ENCODE measurements at places on chromosomes 4 and X.

DNA sequence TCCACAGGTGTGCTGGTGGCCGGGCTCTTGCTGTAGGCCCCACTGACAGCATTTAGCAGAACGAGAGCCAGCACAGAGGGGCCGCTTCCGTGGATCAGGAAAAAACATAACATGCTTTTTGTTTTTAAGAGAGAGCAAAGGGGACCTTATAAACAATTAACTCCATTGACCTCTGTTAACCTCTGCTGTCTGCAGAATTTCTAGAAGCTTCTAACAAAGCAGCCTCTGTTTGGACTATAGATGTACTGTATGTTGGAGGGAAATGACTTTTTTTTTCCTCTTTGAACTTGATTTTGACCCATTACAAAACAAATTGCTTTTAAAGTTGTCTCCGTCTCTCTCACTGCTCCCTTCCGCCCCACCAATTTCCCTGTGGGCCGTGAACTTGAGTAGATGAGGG lies 210.7 kb downstream of the FRAS1 start:
- DNase-seq: peak; percentile 93

- DNase-seq: peak; percentile 18
Observed at GRCh38 chr4:38902695-38903094, 35.1 kb downstream of the FAM114A1 start.

GRCh38 chr4:151948351-151949016 lies 187.7 kb upstream of the GATB start:
- DNase-seq: no peak

DNA sequence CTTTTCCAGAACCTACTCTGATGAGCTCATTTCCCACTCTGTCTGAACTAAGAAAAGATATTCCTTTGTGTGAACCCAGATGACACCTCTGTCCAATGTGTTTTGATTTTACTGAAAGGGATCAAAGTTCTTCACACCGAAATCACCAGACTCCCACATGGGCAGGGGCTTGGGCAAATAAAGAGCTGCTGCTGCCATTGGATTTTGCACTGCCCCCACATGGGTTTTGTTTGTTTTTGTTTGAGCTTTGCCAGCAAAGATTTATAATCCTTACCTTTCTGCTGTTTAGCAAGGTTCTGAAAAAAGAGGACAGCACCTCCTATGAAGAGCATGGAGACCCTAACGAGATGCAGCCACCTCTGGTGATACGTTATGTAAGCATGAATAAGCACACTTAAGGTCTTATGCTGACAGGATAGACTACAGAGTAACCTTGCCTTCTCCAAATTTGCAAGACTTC lies 44.3 kb downstream of the HSD17B13 start:
- no peak for DNase-seq

DNA sequence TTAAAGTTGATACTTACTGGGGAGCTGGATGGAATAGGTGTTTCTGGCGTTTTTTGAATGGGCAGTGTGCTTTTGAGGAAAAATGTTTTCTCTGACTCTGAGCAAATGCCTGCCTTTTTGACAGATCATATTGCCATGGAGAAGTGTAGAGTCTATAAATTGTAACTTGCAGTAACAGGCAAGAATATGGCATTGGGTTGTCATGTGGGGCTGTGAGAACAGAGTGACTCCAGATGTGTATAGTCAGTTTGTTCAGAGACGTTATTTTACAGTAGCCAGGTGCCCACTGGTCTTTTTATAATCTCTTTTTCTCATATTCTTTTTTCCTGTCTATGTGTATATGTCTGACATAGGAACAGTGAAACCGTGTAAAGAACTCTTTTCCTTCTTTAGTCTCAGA lies 40.8 kb downstream of the RAPGEF2 start:
- DNase-seq: no peak

DNA sequence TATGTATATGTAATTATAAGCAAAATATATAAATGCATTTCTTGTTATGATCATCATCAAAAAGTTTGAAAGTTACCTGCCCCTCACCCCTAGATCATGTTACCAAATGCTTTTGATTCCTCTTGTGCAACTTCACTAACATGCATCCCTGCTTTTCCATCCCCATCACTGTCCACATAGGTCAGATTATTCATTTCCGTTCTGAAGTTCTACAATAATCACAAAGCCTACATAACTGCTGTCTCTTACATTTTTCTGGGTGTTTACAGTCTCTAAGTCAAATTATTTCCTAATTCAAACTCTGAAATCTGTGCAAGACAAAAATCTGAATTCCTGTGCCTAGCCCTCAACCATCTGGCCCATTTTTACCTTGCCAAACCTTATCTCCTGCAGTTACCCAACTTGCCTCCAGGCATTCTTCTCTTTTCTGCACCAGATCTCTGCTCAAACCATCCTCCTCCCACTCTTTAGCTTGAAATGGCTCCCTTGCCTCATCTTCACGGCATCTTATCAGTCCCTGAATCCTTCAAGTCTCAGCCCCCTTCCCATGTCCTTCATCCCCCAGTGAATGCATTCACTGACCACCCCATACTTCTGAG lies 42.4 kb upstream of the SLC39A8 start:
- no peak for DNase-seq

DNA sequence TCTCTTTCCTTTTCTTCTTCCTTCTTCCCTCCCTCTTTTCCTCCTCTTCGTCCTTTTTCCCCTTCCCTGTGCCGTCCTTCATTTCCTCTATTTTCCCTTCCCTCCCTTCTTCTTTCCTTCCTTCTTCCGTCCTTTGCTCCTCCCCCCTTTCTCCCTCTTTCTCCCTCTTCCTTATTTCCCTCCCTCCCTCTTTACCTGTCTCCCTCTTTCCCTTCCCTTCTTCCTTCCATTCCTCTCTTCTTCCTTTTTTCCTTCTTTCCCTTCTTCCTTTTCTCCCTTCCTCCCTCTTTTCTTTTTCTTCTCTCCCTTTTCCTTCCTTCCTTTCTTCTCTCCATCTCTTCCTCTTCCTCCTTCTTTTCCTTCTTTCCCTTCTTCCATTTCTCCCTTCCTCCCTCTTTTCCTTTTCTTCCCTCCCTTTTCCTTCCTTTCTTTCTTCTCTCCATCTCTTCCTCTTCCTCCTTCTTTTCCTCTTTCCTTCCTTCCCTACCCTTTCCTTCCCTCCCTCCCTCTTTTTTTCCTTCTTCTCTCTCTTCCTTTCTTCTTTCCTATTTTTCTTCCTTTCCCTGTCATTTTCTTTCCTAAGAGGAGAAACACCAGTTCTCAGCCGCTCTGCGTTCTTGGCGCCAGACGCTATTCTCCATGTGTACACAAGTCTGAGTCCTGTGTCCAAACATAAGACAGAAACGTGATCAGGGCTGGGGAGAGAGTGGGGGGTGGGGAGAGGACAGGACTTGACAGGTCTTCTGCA lies 597.1 kb downstream of the MID1IP1 start:
- DNase-seq: no peak

GRCh38 chrX:11143931-11144678 lies 33.0 kb downstream of the HCCS start:
- DNase-seq: peak; percentile 62

DNA sequence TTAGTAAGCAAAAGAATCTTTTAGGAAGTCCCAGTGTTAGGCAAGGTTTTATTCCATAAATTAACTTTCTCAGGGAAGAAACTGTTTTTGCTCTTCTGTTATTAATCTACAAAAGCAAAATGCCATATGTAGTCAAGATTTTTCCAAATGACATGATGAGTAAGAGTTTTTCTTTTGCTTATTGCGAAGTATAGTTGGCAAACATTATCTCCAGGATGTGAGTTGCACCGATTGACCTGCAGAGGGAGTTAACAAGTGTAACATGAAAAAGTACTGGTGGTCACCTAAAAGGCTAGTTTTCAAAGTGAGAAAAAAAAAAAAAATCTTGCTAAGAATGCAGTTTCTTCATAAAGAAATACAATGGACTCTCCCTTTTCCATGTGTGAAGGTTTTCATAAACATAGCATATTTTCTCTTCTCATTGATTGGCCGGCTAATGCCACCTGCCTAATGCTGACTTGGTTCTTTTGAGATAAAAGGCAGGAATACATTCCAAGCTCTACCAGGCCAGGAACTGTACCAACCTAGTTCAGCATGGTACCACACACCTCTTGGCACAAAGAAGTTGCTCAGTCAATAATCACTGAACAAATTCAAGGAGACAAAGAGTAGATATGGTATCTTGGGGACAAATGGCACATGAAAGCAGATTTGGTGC lies 100.2 kb downstream of the LNX1 start:
- peak; percentile 78 for DNase-seq

DNA sequence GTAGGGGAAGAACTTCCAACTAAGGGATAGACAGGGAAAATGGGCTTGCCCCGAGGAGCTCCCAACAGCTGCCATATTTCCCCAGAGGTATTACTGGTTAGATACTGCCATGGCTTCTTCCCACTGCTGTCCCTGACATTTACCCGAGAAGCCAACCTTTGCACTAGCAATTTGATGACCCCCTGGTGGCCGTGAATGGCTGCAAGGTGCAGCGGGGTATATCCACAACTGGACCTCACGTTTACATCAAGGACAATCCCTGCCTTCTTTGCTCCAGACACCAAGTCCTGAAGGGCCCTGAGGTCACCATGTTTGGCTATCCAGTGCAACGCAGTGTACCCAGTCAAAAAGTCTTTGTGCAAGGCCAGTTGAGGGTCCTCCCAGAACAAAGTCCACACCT lies 2.3 kb downstream of the SOWAHB start:
- no peak for DNase-seq

DNA sequence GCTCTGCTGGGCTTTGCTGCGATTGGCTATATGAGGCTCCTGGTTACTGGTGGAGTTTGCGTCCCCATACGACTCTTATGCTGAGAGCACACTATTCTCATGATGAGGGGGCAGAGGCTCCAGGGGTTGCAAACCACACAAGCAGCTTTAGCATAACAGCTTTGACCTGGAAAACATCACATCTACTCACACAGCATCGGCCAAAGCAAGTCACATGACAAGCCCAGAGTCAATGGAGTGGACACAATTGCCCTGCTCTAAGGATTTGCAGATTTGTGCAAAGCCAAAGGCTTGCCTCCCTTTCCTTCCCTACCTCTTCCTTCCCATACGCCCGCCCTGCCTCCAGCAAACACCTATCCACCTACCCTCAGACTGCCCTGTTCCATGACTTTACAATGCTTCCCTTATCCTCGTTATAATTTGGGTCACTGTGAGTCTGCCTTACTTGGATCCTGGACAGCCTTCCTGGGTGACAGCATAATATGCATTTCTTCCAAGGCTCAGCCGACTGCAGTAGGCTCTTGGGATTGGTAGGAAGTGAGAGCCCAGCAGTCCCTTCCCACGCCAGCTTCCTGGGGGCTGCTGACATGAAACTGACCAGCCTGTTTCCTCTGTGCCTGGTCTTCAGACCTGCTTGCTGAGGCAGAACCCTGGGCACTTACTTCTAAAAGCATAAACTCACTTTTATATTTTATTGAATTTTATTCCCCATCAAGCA lies 208.2 kb upstream of the PSAPL1 start:
- no peak for DNase-seq

DNA sequence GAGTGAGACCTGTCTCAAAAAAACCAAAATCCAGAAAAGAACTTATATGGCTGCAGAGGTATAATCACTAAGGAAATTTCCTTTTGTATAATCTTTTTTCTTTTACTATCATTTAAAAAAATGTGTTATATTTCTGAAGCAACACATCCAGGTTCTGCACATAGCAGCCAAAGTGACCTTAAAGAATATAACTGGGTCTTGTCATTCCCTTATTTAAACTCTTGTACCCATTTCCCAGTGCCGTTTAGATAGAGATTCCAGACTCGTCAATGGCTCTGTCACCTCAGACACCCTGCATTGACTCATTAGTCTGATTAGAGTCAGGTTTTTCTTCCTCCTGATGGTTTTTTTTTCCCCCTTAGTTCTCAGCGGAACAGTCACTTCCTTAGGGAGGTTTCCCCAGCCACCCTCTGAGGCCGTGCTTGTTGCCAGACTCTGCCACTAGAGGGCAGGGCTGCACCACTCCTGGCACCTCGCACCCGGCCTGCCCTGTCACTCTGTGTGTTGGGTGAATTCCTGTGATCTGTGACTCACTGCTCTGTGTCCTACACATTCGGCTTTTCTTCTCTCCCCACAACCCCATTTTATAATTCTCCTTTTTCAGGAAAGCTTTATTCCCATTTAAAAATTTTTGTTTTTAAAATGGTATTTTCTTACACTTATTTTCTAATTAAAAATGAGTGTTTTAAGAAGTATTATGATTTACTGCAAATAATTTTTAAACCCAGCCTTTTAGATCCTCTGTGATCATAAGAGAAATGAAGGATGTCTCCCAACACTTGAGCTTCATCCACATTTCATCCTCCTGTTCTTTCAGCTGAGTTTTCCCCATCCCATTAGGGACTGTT lies 32.1 kb downstream of the HTT start:
- DNase-seq: peak; percentile 88

- DNase-seq: no peak
Observed at GRCh38 chrX:13260598-13260997, 59.3 kb downstream of the ATXN3L start.

- DNase-seq: no peak
Observed at GRCh38 chr4:15234116-15234855, 193.5 kb upstream of the C1QTNF7 start.

DNA sequence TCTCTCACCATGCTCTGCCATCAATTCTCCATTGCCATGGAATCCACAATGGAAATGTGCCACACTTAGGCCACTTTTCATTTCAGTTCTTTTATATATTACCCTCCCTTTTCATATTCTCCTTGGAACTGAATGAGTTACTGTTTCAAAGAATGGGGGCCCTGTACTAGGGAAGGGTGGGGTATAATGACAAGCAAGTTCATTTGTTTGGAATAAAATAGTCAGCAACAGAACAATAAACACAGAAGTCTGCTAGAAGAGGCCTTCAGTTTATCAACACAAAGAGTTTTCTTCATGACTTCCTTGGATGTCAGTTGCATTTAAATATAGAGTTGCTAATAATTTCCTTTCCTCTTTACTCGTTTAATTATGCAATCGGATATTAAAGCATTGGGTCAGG lies 478.3 kb upstream of the FTHL17 start:
- DNase-seq: peak; percentile 31

GRCh38 chr4:81030061-81030980 lies at the start of gene BMP3:
TSS of gene BMP3 (plus strand) at chr4:81030708. CDS start at chr4:81031285, 577 bp downstream.
- DNase-seq: no peak

GRCh38 chr4:42411803-42412202 lies 14.5 kb downstream of the SHISA3 start:
- no peak for DNase-seq

DNA sequence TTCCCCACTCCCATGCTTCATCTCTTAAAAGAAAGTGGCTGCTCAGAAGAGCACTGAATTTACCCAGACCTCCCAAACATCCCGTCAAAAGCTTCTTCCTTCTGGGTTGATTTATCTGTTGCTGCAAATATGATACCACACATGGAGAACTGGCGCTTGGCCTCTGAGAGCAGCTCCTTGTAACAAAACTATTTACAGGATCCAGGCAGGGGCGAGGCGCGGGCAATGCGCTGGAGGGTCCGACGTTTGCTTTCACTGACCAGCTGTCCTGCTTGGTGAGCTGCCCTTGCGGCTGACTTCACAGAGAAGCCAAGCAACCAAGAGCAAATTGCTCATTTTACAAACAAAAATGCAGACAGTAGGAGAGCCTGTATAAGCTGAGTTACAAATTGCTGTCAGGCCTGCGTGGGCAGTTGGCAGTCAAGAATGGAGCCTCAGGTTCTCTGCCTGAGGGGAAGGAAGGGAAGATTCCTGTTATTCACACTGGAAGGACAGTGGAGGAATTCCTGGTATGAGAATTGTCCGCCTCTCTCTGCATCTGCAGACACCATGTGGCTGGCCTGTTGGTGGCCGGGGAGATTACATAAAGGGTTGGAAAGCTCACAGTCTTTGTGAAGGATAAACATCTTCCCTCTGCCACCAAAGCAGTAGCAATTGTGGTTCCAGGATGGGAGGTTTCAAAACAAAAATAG lies 192.2 kb upstream of the LEF1 start:
- DNase-seq: peak; percentile 95
